ENCODE measurements at places on chromosomes 4 and X.

DNA sequence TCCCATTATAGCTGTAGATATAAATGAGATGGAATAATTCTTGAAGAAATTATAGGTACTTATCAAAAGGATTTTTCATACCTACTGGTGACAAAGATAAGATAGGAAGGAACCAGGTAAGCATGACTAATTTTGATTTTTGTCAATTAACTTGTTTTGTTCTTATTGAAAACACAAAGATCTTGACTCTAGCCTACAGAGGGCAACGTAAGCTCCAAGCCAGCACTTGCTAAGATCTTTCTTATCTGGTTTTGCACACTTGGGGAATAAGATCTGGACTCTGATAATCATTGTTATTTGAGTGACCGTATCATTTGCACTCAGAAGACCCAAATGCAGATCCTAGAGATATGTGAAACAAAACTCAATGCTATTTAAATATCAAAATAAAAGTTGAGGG, 223.4 kb downstream of the VEGFC start:
- H3K36me3 ChIP-seq = no peaks in the 10 kb centered on the region
- H3K27ac ChIP-seq = no peak overlapping the region
- no peak overlapping the region for H3K4me3 ChIP-seq
- H3K27me3 ChIP-seq = no peaks in the 10 kb centered on the region
- no peaks in the 10 kb centered on the region for H3K4me1 ChIP-seq

GRCh38 chrX:15465896-15466651, 27.1 kb downstream of the PIR start:
- DNase-seq = peak; percentile 12
- no peaks in the 10 kb centered on the region for H3K36me3 ChIP-seq
- no peak overlapping the region for H3K27ac ChIP-seq
- H3K4me1 ChIP-seq = peaks cover 2% of the 10 kb centered on the region
- no peak overlapping the region for H3K4me3 ChIP-seq

DNA sequence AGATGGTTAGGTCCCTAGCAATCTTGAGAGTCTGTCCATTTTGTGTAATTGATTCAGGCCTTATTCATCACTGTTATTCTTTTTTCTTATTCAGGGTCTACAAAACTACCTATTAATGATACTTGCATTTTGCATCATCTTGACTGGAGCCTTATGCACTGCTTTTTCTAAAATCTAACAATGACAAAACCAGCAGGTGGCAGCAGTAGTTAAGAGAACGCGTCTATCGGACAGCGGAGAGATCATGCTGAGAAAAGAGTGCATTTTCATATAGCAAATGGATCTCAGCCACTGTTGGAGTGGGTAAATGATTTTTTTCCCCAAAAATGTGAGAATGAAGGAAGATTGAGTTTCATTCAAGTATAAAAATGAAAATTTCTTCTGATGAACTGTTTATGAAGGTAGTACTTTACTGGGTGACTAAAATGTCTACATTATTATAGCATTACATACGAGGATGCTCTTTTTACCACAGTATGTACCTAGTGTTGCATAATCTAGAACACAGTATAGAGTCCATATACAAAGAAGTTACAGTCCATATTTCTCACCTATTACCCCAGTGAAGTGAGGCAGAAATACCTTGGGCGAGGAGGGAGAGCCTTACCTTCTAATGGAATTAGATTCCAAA, 43.2 kb downstream of the TMEM144 start:
- H3K27ac ChIP-seq = no peak overlapping the region
- H3K27me3 ChIP-seq = peaks cover 9% of the 10 kb centered on the region
- no peaks in the 10 kb centered on the region for H3K4me1 ChIP-seq
- H3K4me3 ChIP-seq = no peak overlapping the region

GRCh38 chr4:159526172-159526571, 423.3 kb downstream of the RAPGEF2 start:
- no peaks in the 10 kb centered on the region for H3K27me3 ChIP-seq
- no peaks in the 10 kb centered on the region for H3K4me1 ChIP-seq
- no peak for DNase-seq
- H3K36me3 ChIP-seq = no peaks in the 10 kb centered on the region
- no peak overlapping the region for H3K27ac ChIP-seq

- no peak overlapping the region for H3K27ac ChIP-seq
- H3K27me3 ChIP-seq = peaks cover 5% of the 10 kb centered on the region
- no peak overlapping the region for H3K4me3 ChIP-seq
Measured at GRCh38 chr4:108834835-108835384, 72.1 kb upstream of the ETNPPL start.

- H3K27me3 ChIP-seq = peaks cover 16% of the 10 kb centered on the region
- no peaks in the 10 kb centered on the region for H3K4me1 ChIP-seq
- no peak overlapping the region for H3K27ac ChIP-seq
- H3K4me3 ChIP-seq = no peak overlapping the region
Measured at GRCh38 chr4:1465173-1466033, 59.2 kb upstream of the NKX1-1 start.

DNA sequence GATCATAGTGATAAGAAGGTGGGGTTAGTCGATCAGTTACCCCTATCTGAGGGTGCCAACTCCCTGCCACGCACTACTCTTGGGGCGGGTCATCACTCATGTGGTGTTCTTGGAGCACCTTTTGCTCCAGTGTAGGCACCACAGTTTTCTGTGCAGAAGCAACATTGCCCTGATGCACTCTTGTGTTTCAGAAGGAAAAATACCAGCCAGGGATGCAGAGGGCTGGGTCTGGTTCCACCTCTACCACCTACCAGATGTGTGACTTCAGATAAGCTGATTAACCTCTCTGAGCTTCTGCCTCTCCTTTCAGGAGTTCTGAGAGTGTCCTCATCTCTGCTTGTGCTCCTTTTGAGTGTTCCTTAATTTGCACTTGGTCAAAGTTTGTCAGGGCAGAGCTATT, 29.9 kb upstream of the PROM1 start:
- no peaks in the 10 kb centered on the region for H3K36me3 ChIP-seq
- no peak for DNase-seq
- no peaks in the 10 kb centered on the region for H3K4me1 ChIP-seq
- H3K27me3 ChIP-seq = peaks cover 7% of the 10 kb centered on the region
- H3K27ac ChIP-seq = no peak overlapping the region
- H3K4me3 ChIP-seq = no peak overlapping the region

GRCh38 chr4:8548731-8549351, 31.4 kb upstream of the GPR78 start:
- DNase-seq = no peak
- H3K4me3 ChIP-seq = no peak overlapping the region
- H3K27ac ChIP-seq = no peak overlapping the region

GRCh38 chrX:137033774-137034507, at the start of gene GPR101:
GPR101 (minus strand) TSS chrX:137033995; CDS start chrX:137031674, 2,321 bp downstream.
- peaks cover 41% of the 10 kb centered on the region for H3K27me3 ChIP-seq
- H3K36me3 ChIP-seq = no peaks in the 10 kb centered on the region

Measured in activated CD8-positive, alpha-beta T cell treated with anti-CD3 and anti-CD28 coated beads for 36 hours (primary cell).